Vagina (tissue), 2 donors: ENCODE measurements at places on chromosomes 2 and 18.
A peak's percentile ranks its signal among the peaks of the same experiment; 100 is the strongest.

DNA sequence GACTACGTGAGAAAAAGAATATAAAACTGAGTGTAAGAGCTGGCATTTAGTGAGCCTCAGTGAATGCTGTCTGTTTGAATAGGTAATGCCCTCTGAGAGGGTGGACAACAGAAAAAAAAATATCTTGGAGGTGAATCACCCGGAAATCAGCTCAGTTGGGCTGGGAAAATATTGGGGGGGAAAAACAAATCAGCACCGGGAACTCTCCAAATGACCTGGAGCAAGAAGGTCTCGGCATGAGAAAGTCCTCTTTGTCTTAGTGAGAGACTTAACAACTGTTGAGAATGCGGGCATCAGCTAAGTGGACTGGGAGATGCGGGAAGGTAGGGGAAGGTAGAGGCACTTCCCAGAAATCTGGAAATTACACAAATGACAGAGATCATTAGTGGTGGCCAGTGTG lies 109.4 kb upstream of the POU3F3 start:
- no peak overlapping the region for H3K4me3 ChIP-seq
- H3K27me3 ChIP-seq = no peaks in the 10 kb centered on the region
- H3K27ac ChIP-seq = no peak overlapping the region
- no peaks in the 10 kb centered on the region for H3K36me3 ChIP-seq
- no peak for DNase-seq

- H3K4me3 ChIP-seq = no peak overlapping the region
- H3K4me1 ChIP-seq = peaks cover 14% of the 10 kb centered on the region
- H3K27ac ChIP-seq = no peak overlapping the region
- DNase-seq = no peak
- no peaks in the 10 kb centered on the region for H3K27me3 ChIP-seq
Observed at GRCh38 chr2:41872646-41873045, 175.2 kb upstream of the PKDCC start.

GRCh38 chr2:7601990-7602389 lies 684.8 kb downstream of the RNF144A start:
- H3K36me3 ChIP-seq = no peaks in the 10 kb centered on the region
- no peak for DNase-seq
- H3K4me3 ChIP-seq = no peak overlapping the region

DNA sequence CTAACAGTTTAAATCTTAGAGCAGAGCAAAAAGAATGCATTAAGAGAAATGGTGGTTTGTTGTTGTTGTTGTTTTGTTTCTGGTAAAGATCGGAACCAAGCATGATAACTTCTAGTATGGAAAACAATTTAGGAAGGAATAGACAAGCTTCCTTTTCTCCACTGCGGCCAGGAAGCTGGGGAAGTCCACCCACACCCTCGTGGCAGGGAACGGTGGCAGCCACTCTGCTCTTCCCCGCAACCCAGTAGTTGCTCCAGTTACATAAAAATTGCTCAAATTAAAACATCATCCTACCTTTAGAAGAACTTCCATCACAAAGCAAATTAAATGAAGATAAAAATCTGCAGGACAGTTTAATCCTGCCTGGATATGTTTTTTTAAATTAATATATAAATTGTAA lies 113.0 kb downstream of the RBMS1 start:
- no peaks in the 10 kb centered on the region for H3K36me3 ChIP-seq
- H3K27ac ChIP-seq = peak overlapping the region; percentile 5
- H3K4me1 ChIP-seq = peaks cover 91% of the 10 kb centered on the region
- no peaks in the 10 kb centered on the region for H3K27me3 ChIP-seq

DNA sequence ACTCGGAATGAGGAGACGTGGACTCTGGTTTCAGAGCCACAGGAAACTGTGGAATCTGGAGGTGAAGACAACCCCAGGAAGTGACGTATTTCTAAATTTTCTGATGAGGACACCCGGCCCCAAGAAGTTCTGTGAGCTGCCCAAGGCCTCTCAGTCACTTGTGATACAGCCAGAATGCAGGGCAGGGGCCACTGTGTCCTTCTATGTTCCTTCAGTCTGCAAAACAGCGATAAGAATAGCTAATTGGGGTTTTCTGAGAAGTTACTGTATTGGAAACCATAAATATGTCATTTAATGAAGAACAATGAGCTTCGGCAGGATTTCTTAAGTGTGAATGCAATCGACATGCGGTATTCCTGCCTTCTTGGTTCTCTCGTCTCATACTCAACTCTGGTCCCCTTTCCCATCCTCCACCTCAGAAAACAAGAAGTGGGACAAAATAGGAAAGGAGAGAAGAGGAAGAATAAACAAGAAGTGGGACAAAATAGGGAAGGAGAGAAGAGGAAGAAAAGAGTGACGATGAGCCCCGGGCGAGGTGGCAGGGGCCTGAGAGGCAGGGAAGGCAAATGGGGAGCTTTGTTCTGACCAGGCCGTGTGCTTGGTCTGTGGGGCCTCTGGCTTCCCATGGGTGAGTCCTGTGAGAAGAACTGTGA lies 282.0 kb upstream of the REV1 start:
- no peaks in the 10 kb centered on the region for H3K27me3 ChIP-seq
- no peaks in the 10 kb centered on the region for H3K36me3 ChIP-seq
- no peak overlapping the region for H3K27ac ChIP-seq
- no peak overlapping the region for H3K4me3 ChIP-seq
- no peaks in the 10 kb centered on the region for H3K4me1 ChIP-seq

- H3K27ac ChIP-seq = no peak overlapping the region
- H3K4me3 ChIP-seq = no peak overlapping the region
Observed at GRCh38 chr2:20097889-20098714, 46.7 kb upstream of the LAPTM4A start.

- no peak for DNase-seq
- H3K27me3 ChIP-seq = no peaks in the 10 kb centered on the region
- no peak overlapping the region for H3K4me3 ChIP-seq
- peak overlapping the region; percentile 40 for H3K27ac ChIP-seq
Observed at GRCh38 chr18:6406075-6406909, 8.4 kb downstream of the L3MBTL4 start.

DNA sequence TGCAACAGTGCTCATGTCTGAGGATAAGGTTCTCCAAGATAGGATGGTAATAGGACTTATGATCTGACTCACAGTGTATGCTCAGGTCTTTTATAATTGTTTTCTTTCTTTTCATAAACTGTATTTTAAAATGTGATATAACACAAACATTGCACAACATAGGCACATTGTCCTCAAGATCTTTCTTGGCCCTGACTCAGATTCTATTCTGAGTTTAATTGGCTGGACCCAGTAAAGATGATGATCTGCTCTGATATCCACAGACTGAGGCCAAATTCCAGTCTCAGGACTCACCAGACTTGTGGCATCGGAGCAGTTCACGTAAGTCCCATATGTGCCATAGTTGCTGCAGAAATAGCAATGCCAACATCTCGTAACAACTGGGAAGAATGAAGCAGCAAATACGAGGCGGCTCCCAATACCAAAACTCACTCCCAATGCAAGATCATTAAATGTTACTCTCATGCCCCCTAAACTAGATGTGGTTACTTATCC lies 448.9 kb upstream of the SLC14A2 start:
- no peak overlapping the region for H3K27ac ChIP-seq
- no peak overlapping the region for H3K4me3 ChIP-seq
- H3K27me3 ChIP-seq = no peaks in the 10 kb centered on the region
- no peak for DNase-seq

- no peaks in the 10 kb centered on the region for H3K27me3 ChIP-seq
- no peak for DNase-seq
- no peaks in the 10 kb centered on the region for H3K4me1 ChIP-seq
- H3K36me3 ChIP-seq = no peaks in the 10 kb centered on the region
- H3K27ac ChIP-seq = no peak overlapping the region
- no peak overlapping the region for H3K4me3 ChIP-seq
Observed at GRCh38 chr18:7447318-7448028, 119.6 kb upstream of the PTPRM start.

- DNase-seq = no peak
- H3K4me1 ChIP-seq = no peaks in the 10 kb centered on the region
- H3K27ac ChIP-seq = no peak overlapping the region
- H3K36me3 ChIP-seq = no peaks in the 10 kb centered on the region
- no peak overlapping the region for H3K4me3 ChIP-seq
Observed at GRCh38 chr2:165575044-165575615, 105.6 kb downstream of the CSRNP3 start.

DNA sequence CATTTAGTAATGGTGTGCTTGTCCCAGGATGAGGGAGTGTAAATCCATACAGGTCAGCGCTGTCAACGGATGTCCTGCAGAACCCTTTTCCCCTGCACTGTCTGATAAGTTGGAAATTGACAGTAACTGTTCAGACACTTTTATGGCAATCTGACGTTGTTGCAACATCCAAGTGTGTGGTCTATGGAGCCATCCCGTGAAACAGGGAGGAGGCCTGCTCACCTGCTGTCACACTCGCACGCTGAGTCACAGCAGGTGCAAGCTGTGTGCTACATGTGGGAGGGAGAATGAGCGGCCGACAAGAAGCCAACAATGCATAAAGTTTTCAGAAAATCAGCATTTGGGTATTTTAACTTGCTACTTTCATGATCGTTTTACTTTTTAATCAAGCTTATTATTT lies 43.7 kb upstream of the RMDN2 start:
- no peaks in the 10 kb centered on the region for H3K36me3 ChIP-seq
- H3K4me1 ChIP-seq = no peaks in the 10 kb centered on the region
- no peak overlapping the region for H3K4me3 ChIP-seq
- no peak overlapping the region for H3K27ac ChIP-seq
- no peak for DNase-seq

- DNase-seq = no peak
- H3K27me3 ChIP-seq = peaks cover 27% of the 10 kb centered on the region
- H3K36me3 ChIP-seq = no peaks in the 10 kb centered on the region
- H3K4me3 ChIP-seq = no peak overlapping the region
- H3K27ac ChIP-seq = no peak overlapping the region
- peaks cover 51% of the 10 kb centered on the region for H3K4me1 ChIP-seq
Observed at GRCh38 chr2:174333017-174333371, 1.8 kb upstream of the SP9 start.

GRCh38 chr2:903223-903900 lies 47.3 kb upstream of the SNTG2 start:
- peak; percentile 40 for DNase-seq
- no peaks in the 10 kb centered on the region for H3K4me1 ChIP-seq
- H3K4me3 ChIP-seq = no peak overlapping the region
- H3K27me3 ChIP-seq = no peaks in the 10 kb centered on the region
- no peaks in the 10 kb centered on the region for H3K36me3 ChIP-seq

GRCh38 chr18:48140731-48141130 lies 210.3 kb upstream of the SMAD2 start:
- DNase-seq = no peak
- H3K36me3 ChIP-seq = no peaks in the 10 kb centered on the region
- peaks cover 48% of the 10 kb centered on the region for H3K4me1 ChIP-seq
- no peak overlapping the region for H3K4me3 ChIP-seq

- H3K36me3 ChIP-seq = no peaks in the 10 kb centered on the region
- no peak for DNase-seq
- H3K27ac ChIP-seq = no peak overlapping the region
- no peaks in the 10 kb centered on the region for H3K27me3 ChIP-seq
- H3K4me1 ChIP-seq = no peaks in the 10 kb centered on the region
- H3K4me3 ChIP-seq = no peak overlapping the region
Observed at GRCh38 chr2:53130441-53130943, 637.1 kb upstream of the CHAC2 start.

DNA sequence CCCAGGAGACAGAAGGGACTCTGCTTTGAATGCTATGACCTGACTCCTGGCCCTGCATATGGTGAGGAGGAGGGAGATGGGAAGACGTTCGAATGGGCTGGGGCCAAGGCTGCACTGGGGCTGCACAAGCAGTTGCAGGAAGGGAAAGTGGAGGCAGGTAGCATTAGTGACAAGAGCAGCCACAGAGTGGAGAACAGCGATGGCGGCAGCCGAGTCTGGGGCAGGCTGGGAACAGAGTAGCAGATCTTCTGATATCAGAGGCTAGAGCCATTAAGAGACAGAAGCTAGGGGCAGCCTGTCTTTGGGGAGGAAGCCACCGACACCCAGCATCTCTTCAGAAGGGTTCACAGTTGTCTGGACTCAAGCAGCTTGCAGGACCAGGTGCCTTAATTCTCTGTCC lies 50.1 kb downstream of the ST3GAL5 start:
- H3K4me3 ChIP-seq = no peak overlapping the region
- H3K27ac ChIP-seq = no peak overlapping the region

DNA sequence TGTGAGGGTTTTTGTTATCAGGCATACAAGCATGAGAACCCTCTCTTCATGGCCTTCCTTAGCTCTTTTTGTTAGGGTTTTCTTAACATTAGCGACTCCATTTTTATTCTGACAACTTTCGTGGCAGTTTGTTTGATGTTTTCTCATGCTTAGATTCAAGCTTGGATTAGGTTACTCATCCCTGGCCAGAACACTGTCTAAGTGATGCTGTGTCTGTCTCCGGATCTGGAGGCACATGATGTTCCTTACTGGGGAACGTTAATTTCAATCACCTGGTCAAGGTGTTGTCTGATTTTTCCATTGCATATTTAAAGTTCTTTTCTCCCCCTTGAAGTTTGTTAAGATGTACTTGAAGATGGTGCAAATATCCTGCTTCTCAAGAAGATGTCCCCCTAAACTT lies 40.7 kb downstream of the DYSF start:
- H3K27me3 ChIP-seq = no peaks in the 10 kb centered on the region
- H3K4me3 ChIP-seq = no peak overlapping the region
- H3K4me1 ChIP-seq = no peaks in the 10 kb centered on the region
- no peak overlapping the region for H3K27ac ChIP-seq
- H3K36me3 ChIP-seq = no peaks in the 10 kb centered on the region
- DNase-seq = no peak

- no peak overlapping the region for H3K4me3 ChIP-seq
- no peak overlapping the region for H3K27ac ChIP-seq
- H3K36me3 ChIP-seq = no peaks in the 10 kb centered on the region
- H3K27me3 ChIP-seq = no peaks in the 10 kb centered on the region
Observed at GRCh38 chr18:57475408-57475807, 40.2 kb downstream of the ONECUT2 start.

DNA sequence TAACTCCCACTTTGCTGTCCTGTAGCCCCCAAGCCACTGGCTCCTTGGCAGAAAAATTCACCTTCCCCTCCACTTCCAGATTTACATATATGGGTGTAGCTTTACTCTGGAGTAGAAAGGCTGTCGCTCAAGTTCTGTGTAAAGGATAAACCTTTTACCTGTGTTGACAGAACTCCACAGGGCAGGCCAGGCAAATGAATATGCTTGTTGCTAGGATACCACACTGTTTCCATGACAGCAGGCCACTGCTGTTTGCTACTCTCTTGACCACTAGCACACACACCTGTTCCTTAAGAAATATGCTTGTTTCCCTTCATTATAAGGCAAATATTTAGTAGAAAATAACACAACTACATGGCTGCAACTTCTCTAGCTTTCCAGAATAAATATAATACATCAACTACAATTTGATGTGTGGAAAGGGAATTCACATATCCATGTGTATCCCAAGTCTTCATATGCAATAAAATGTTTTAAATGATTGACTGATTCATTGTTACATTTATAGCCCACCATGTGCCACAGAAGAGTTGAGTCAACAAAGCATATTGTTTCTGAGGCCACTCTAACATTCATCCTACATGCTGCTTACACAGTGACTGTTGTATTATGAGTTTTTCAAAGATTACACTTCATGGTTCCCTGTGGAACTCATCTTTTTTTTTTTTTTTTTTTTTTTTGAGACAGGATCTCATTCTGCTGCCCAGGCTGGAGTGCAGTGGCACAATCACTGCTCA lies 56.2 kb upstream of the ROCK1 start:
- H3K4me3 ChIP-seq = no peak overlapping the region
- no peaks in the 10 kb centered on the region for H3K36me3 ChIP-seq
- no peak overlapping the region for H3K27ac ChIP-seq
- no peaks in the 10 kb centered on the region for H3K27me3 ChIP-seq

GRCh38 chr2:35503738-35504199 lies 851.8 kb upstream of the CRIM1 start:
- H3K4me1 ChIP-seq = no peaks in the 10 kb centered on the region
- no peak for DNase-seq
- no peak overlapping the region for H3K4me3 ChIP-seq
- no peaks in the 10 kb centered on the region for H3K27me3 ChIP-seq
- no peak overlapping the region for H3K27ac ChIP-seq
